ENCODE measurements at places on chromosomes 3 and 15.

DNA sequence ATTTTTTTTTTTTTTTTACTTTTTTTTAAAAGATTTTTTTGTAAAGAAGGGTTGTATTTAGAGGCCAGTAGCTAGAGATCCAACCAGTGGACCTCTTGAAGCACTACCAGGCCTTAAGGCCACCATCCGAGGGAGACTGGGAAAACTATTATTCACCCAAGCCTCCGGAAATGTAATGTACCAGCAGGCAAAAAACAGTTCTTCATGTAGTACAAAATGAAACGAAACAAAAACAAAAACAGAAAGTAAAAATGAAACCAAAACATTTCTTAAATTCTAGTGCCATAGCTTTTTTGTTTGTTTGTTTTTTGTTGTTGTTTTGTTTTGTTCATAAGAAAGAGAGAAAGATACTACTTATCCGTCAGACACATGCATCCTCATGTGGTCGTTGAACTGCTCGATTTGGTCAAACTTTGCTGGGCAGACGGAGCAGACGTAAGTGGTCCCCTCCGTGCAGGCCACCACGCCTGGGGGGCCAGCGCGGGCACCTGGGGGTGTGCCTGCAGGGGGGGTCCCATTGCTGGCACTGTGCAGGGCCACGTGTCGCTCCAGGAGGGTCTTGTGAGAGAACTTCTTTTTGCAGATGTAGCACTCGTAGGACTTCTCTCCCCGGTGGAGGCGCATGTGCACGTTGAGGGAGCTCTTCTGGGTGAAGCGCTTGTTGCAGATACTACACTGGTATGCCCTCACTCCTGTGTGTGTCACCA is 45.0 kb downstream of the TIGIT start:
- no peaks in the 10 kb centered on the region for H3K4me1 ChIP-seq
- H3K27ac ChIP-seq, result no peak overlapping the region
- DNase-seq, result no peak

GRCh38 chr3:195085356-195086130 is 185.4 kb downstream of the XXYLT1 start:
- H3K27ac ChIP-seq, result no peak overlapping the region
- H3K36me3 ChIP-seq, result no peaks in the 10 kb centered on the region
- no peaks in the 10 kb centered on the region for H3K27me3 ChIP-seq
- H3K4me3 ChIP-seq, result no peak overlapping the region

GRCh38 chr3:171393032-171393744 is 67.0 kb downstream of the TNIK start:
- no peak overlapping the region for H3K4me3 ChIP-seq
- H3K36me3 ChIP-seq, result no peaks in the 10 kb centered on the region
- H3K4me1 ChIP-seq, result no peaks in the 10 kb centered on the region
- no peak for DNase-seq

DNA sequence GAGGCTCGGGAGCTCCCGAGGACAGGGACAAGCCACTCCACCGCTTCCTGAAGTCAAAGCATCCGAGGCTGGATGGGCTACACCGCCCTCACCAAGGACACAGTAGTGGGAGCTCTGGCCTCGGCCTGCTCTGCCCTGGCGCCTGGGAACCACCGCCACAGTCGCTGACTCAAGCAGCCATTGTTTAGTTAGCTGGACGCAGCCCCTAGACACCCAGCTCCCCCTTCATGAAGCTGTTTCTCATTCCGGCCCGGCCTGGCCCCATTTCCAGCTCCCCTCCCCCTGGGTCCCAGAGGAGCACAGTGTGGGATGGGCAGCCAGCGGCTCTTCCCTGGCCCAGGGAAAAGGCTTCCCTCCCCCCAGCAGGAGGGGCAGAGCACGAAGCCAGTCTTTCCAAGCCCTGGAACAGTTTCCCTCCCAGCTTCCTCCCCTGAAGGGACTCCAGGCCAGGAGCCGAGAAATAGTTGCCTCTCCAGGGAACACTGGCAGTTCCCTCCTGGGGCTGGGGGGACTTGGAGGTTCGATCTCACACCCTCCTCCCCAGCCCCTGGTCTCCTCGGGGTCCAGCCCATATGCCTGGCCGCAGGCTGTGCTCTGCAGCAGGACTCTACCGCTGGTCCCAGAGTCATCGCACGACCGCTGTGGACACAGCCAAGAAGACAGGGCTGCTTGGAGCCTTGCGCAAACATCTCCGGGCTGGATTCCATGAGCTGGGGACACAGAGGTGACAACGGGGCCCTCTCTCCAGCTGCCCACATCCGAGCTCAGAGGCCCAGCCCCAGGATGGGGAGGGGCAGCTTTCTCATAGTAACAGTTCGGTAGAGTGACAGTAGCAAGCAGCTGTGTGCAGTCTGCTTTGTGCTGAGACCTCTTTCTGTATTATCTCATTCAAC is 10.0 kb downstream of the PLXND1 start:
- H3K4me1 ChIP-seq, result peaks cover 84% of the 10 kb centered on the region
- H3K36me3 ChIP-seq, result no peaks in the 10 kb centered on the region
- peak; percentile 79 for DNase-seq
- H3K4me3 ChIP-seq, result peak overlapping the region; percentile 37

DNA sequence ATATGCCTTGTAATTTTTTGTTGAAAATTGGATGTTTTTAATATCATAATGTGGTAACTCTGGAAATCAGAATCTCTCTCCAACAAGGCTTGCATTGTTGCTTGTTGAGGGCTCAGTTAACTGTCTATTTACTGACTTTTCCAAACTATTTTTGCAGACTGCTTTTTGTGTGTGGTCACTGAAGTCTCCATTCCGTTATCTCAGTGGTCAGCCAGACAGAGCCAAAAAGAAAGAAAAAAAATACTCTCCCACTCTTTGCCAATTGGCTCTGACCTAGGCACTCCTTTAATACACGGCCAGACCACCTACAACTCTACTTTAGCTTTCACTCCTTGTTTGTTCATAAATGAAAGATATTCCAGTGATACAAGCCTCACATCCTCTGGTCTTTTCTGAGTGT is 52.5 kb downstream of the IFT80 start:
- H3K27me3 ChIP-seq, result no peaks in the 10 kb centered on the region
- no peak overlapping the region for H3K4me3 ChIP-seq
- no peaks in the 10 kb centered on the region for H3K4me1 ChIP-seq

DNA sequence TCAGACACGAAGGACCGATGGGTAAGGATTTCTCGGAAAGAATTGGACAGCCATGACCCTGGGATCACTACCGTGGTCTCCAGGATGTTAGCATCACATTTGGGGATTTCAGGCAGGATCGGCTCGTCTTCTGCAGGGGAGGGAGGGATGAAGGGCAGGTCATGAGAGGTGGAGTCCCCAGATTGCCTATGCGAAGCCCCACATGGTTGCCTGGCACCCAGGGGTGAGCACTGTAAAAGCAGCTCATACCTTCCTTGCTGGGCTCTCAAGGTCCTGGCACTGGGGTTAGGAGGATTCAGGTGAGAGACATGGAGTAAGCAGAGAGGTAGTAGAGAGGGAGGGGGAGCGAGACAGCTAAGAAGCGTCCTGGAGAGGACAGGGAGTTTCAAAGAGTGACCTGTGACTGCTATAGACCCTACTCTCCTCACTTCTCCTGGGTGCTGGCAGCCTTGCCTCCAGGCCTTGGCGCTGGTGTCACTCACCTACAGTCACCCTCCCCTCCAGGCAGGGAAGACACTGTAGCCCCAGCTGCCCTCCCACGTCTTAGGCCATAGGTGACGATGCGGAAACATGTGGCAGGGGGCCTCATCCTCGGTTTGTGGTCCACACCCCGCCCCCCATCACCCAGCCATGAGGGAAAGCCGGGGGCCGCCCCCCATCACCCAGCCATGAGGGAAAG is 15.0 kb upstream of the EHD4 start:
- no peak overlapping the region for H3K4me3 ChIP-seq
- peaks cover 4% of the 10 kb centered on the region for H3K4me1 ChIP-seq

- no peaks in the 10 kb centered on the region for H3K27me3 ChIP-seq
- peaks cover 13% of the 10 kb centered on the region for H3K4me1 ChIP-seq
- no peak overlapping the region for H3K4me3 ChIP-seq
Observed at GRCh38 chr3:16249336-16249735, 15.4 kb downstream of the DPH3 start.

- no peak overlapping the region for H3K27ac ChIP-seq
- H3K4me3 ChIP-seq, result no peak overlapping the region
- no peaks in the 10 kb centered on the region for H3K36me3 ChIP-seq
Observed at GRCh38 chr15:99616773-99617342, 51.1 kb downstream of the MEF2A start.

DNA sequence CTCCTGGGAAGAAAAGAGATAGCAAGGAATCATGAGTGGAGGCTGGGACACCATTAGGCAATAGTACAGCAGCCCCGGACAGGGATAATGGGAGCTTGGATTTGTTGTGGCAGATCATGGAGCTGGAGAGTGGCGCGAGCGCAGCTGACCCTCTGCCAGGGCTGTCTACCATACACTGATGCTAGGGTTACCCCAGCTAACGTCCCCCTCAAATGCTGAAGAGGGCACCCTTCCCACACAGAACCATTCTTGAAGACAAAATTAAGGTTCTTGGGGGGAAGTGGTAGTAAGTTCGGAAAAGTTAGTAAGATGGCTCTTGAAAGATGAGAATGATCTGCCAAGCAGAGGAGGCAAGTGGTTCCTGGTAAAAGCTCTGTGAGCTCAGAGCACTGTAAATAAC is 61.1 kb downstream of the ST3GAL6 start:
- H3K36me3 ChIP-seq, result peaks cover 7% of the 10 kb centered on the region
- no peak overlapping the region for H3K27ac ChIP-seq
- no peak for DNase-seq
- no peak overlapping the region for H3K4me3 ChIP-seq
- H3K4me1 ChIP-seq, result no peaks in the 10 kb centered on the region

DNA sequence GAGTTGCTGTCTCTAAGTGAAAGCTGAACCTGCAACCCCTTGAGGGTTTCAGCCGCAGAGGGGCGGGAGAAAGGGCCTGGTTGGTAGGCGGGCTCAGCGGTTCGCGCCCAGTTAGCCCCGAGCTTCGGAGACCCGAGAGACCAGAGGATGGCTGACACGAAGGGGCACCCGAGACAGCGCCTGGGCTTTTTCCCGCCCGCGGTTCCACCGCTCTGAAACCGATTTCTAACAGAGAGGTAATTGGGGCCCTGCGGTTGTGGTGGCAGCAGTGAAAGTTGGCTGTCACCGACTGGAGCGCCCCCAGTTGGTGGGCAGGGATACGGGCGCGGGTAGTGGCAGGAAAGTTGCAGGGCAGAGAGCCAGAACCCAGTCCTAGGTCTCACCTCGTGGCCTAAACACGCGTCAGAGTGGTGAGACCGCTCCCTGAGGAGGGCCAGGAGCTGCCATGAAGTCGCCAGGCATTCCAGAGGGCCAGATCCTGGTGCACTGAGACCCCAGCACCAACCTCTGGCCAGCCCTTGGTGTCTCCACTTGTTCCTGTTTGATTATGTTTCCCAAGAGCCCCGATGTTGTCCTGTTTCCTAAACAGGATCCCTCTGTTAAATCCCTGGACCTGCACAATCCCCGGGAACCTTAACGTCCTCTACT is 625 bp upstream of the ELL3 start:
- H3K27ac ChIP-seq, result peak overlapping the region; percentile 88
- peaks cover 20% of the 10 kb centered on the region for H3K36me3 ChIP-seq
- no peaks in the 10 kb centered on the region for H3K27me3 ChIP-seq
- peak overlapping the region; percentile 57 for H3K4me3 ChIP-seq

- no peaks in the 10 kb centered on the region for H3K27me3 ChIP-seq
- no peak overlapping the region for H3K4me3 ChIP-seq
- peak; percentile 65 for DNase-seq
- peak overlapping the region; percentile 50 for H3K27ac ChIP-seq
- H3K4me1 ChIP-seq, result no peaks in the 10 kb centered on the region
Observed at GRCh38 chr3:42369304-42369703, 41.1 kb downstream of the LYZL4 start.

- no peaks in the 10 kb centered on the region for H3K27me3 ChIP-seq
- no peak overlapping the region for H3K4me3 ChIP-seq
- no peaks in the 10 kb centered on the region for H3K36me3 ChIP-seq
- DNase-seq, result no peak
- no peak overlapping the region for H3K27ac ChIP-seq
- no peaks in the 10 kb centered on the region for H3K4me1 ChIP-seq
Observed at GRCh38 chr15:62052713-62053112, 7.5 kb downstream of the VPS13C start.

DNA sequence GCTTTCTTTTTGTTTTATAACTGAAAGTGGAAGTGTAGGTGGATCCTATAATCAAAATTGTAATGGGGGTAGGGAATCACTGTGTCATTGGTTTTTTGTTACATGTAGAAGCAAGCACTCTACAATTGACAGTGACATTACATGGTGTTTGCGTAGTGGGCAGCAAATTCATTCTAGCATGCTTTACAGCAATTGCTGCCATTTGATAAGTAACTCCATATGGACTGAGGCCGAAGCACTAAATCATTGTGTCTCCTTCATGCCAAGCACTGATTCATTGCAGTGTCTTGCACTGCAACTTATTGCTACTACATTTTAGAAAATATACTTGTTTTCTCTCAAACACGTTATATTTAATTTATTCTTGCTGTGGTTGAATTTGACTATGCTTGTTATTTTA is 933.9 kb downstream of the NSUN3 start:
- no peak for DNase-seq
- H3K4me1 ChIP-seq, result no peaks in the 10 kb centered on the region
- H3K4me3 ChIP-seq, result no peak overlapping the region
- H3K36me3 ChIP-seq, result no peaks in the 10 kb centered on the region

DNA sequence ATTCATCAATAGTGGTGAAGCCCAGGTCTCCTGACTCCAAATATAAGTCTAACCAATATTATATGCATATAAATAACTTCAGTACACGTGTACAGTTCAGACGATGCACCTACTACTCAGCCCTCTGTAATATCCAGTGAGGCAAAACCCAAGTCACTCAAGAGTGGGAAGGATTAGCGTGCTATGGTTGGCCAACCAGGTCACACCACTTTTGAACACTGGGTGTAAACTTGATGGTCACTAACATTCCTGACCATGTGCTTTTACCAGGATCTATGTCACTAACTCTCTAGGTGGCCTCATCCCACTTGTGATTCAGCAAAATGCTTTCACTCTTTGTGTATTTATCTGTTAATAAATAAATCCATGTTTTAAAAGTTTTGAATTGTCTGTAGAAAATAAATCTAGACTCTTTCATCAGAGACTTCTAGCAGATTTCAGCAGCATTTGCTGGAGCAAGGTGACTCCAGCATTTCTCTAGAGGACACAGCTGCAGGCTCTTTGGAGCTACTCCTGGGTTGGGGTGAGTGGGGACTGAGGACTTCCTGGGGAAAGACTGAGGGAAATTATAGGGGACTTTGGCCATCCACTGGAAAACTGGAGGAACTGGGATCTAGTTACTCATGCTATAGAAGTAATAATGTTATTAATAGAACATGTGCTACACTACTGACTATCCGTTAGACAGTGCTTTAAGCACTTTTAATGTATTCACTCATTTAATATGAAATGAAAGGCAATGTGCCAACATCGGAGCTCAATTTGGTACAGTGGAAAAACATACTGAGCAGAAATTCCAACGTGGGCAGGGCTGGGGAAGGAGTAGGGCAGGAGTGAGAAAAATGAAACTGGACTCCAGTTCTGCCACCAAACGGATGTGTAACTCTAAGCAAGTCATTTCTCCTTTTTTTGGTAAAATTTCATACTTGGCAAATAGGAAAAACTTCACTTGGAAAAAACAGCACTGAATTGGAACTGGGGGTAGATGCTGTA is 97.9 kb downstream of the RORA start:
- H3K4me3 ChIP-seq, result no peak overlapping the region
- no peak for DNase-seq
- H3K27ac ChIP-seq, result no peak overlapping the region
- no peaks in the 10 kb centered on the region for H3K4me1 ChIP-seq
- H3K36me3 ChIP-seq, result no peaks in the 10 kb centered on the region
